ENCODE measurements at places on chromosomes 3 and 15. TPM values are rescaled to one million over a fixed set of nuclear protein-coding genes. Genes with fewer than 3 reads are reported as not detected.
A peak's percentile ranks its signal among the peaks of the same experiment; 100 is the strongest.

GRCh38 chr3:190517687-190518086 is 3.8 kb downstream of the IL1RAP start:
- no peak for DNase-seq

DNA sequence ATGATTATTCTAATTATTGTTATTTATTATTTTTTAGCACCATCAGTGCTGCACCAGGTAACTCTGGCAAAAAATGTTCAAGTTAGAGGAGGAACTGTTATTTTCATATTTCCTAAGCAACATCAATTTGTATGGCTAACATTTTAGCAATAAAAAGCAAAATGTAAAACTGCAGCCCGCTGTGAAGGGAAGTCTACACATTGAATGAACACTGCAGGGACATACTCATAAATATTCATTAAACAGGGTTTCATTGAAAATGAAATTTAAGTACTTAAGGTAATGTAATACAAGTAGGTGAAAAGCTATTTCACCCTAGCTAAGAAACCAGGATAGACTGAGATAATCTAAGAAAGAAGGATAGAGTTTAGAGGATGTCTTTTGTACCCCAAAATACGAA is 532.7 kb downstream of the NLGN1 start:
- DNase-seq = no peak

ACKR4 gene
- polyA plus RNA-seq = 0.76 TPM

GRCh38 chr3:130760922-130761321 is 14.3 kb upstream of the PIK3R4 start:
- DNase-seq = no peak

DNA sequence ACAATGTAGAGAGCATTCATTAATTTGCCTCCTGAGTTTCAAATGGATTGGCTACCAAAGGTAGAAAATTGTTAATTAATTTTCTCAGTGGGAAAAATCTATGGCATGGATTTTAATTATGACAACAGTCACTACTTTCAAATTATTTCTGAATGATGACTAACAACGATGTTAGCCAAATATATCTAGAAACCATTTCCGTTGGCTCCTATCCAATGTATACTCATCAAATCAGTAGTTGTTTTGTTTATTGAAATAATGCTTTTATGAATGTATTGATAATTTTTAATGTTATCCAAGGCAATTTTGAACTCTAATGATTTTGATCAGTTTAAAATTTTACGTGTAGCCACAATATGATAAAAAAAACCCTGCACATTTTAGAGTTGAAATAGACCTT is 333.4 kb downstream of the NAALADL2 start:
- no peak for DNase-seq

DNA sequence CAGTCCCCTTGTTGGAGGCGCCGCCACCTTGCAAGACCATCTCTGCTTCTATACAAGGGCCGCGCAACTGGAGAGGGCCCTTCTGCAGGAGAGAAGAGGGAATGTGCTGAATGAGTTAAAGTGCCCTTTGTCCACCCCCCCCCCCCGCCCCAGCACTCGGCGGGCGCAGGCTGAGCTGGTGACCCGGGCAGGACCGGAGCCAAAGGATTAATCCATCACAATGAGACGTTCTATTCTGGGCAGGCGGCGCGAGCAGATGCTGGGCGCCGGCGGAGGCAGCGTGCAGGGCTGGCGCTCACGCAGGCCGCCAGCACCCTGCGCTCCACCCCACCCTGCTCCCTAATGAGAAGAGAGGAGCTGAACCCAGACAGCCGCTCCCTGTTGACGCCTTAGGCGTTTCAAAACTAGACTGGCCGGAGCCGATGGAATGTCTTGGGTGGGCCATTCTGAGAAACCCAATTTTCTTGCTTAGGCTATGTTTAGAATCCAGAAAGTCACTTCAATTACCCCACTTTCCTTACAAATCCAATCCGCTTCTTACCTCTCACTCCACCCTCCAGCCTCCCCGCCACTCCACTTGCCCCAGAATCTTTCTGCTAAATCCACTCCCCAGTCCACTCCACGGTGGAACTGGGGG is 32.9 kb downstream of the GJD2 start:
- DNase-seq = peak; percentile 34

- DNase-seq = no peak
Observed at GRCh38 chr3:49656541-49657112, 17.5 kb upstream of the APEH start.

CHL1 gene
- 2.6 TPM for polyA plus RNA-seq

AHSG gene
- 0.45 TPM for polyA plus RNA-seq

GRCh38 chr3:147215660-147216059 is 190.7 kb downstream of the ZIC4 start:
- DNase-seq = no peak

SETD5 gene
- 111 TPM for polyA plus RNA-seq

AADAC gene
- 0.45 TPM for polyA plus RNA-seq

KLHL40 gene
- 206 TPM for polyA plus RNA-seq

- DNase-seq = peak; percentile 6
Observed at GRCh38 chr3:117629505-117629904, 919.9 kb downstream of the TUSC7 start.

DNA sequence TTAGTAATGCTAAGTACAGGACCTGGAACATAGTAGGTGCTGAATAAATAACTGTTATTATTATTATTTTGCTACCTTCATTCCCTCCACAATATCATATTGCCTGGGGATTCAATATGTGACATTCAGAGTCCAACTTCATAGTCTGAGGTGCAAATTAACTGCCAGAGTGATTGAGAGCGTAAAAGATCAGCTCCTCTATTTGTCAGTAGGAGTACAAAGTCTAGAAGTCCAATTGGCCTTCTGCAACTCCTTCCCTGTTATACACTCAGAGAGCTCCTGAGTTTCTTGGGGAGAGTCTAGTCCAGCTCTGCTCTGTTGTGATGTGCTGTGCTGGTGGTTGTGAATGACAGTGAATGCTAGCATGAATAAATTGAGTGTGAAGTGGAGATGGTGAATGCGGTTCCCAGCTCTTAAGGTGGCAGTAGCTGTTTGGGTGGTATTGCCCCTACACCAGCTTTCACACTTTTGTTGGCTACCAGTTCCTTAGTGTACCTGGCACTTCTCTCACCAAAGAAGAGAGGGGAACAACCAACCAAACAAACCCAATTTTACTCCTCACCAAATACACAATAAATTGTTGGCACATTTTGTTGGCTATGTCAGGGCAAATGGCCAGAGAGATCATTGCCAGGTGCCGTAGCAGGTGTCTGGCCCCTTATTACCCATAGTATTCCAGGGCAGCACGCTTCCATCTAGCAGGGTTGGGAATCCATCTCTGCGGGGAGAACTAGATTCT is 270.1 kb upstream of the TBL1XR1 start:
- no peak for DNase-seq

MYLK gene
- polyA plus RNA-seq = 23.9 TPM

ACY1 gene
- 19.3 TPM for polyA plus RNA-seq

STRIT1 gene
- polyA plus RNA-seq = 24.2 TPM

DNA sequence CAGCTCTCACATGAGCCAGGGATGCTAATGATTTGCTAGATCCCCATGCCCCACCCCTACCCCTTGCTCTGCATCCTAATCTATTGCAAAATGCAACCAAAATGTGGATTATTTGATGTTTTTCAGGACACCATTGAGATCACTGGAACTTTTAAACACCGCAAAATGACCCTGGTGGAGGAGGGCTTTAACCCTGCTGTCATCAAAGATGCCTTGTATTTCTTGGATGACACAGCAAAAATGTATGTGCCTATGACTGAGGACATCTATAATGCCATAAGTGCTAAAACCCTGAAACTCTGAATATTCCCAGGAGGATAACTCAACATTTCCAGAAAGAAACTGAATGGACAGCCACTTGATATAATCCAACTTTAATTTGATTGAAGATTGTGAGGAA is 29.7 kb downstream of the HDC start:
- DNase-seq = no peak

DNA sequence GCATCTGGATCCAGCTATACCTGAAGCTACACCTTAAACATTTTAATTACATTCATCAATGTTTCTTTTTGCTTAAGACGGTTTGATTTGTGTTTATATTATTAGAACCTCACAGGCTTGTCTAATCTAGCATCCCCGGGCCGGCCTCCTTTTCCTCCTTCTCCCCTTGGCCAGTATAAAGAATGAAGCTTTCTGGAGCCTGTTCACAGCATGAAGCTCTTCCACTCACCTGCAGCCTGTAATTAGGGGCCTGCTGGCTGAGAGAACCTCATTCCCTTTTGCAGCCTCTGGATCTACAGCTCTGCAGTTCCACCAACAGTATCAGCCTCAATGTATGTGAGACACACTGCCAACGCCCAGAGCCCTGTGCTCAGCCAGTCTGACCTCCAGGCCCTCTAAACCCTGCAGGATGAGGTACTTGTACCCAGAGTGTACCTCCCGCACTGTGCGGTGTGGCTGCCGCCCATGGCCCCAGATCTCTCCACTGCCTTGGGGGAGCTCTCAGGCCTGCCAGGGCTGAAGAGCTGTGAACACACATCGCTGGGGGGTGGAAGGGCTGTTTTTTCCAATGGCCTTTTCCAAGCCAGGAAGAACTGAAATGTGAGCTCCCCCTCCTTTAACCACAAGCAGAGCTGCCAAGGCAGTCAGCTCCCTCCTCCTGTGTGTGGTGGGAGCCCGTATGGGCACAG is 114.7 kb upstream of the ALDH1A3 start:
- peak; percentile 78 for DNase-seq

DNA sequence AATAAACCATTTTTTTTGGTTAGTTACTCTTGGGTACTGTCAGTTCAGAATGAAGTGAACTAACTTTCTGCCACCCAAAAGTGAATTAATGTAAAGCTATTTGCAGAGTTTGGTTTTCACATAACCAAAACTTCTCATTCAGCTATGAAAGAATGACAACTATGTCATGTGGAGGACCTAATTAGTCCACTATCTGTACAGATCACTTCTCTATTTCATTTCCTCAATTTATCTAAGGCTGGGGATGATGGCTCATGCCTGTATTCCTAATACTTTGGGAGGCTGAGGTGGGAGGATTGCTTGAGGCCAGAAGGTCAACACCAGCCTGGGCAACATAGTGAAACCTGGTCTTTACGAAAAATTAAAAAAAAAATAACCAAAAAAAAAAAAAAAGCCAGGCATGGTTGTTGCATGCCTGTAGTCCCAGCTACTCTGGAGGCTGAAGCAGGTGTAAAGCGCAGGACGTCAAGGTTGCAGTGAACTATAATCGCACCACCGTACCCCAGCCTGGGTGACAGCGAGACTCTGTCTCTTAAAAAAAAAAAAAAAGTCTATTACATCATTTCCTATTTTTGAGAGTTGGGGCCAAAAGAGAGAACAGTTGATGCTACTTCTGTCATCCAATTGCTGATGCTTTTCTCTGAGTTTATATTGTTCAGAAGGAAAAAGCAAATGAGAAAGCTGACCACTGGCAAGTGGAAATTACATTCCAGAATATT is 8.7 kb downstream of the HYPK start:
- no peak for DNase-seq

- no peak for DNase-seq
Observed at GRCh38 chr3:129961141-129961541, 13.4 kb upstream of the TRH start.

GREM1 gene
- polyA plus RNA-seq = 3.3 TPM

ADAMTS9 gene
- 66.9 TPM for polyA plus RNA-seq

SLC2A2 gene
- not detected for polyA plus RNA-seq

GRCh38 chr3:6287088-6287875 is 573.6 kb upstream of the GRM7 start:
- DNase-seq = peak; percentile 59

DNA sequence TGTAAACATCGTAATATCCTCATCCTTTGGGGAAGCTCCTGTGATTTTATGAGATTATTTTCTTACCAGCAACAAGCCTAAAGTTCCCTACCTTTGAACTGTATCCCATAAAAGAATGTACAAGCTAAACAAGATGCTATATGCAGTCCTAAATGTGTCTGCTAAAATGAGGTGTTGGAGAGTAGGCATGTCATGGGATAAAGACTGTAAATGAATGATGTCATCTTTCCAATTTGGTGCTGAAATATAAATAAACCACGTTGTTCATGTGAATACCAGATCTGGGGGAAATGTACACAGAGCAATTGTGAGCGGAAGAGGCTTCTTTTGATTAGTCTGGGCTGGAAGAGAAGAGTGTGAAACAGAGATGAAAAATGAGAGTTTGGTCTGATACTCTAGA is 214.9 kb upstream of the WNT5A start:
- no peak for DNase-seq

DNA sequence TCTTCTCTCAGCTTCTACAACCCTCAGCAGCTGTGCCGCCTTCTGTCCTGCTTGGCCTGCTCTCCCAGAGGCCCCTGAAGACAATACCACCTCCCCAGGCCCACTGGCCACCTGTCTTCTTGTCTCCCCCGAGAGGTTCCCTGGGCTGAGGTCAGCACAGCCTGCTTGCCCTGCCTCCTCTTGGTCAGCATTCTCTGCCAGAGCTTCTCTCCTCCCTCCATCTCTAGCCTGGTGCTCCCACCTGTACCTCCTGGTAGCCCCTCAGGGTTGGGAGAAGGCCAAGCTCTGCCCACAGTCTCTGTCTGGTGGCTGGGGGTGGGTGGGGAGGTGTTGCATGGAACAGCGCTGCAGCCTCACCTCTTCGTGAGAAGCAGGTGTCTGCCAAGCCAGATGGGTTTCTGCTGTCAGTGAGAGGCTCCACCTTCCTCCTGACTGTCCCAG is 5.6 kb upstream of the ISLR start:
- no peak for DNase-seq

C3orf18 gene
- 23.5 TPM for polyA plus RNA-seq

GRCh38 chr3:32412887-32413286 is 21.2 kb downstream of the CMTM7 start:
- no peak for DNase-seq

DNA sequence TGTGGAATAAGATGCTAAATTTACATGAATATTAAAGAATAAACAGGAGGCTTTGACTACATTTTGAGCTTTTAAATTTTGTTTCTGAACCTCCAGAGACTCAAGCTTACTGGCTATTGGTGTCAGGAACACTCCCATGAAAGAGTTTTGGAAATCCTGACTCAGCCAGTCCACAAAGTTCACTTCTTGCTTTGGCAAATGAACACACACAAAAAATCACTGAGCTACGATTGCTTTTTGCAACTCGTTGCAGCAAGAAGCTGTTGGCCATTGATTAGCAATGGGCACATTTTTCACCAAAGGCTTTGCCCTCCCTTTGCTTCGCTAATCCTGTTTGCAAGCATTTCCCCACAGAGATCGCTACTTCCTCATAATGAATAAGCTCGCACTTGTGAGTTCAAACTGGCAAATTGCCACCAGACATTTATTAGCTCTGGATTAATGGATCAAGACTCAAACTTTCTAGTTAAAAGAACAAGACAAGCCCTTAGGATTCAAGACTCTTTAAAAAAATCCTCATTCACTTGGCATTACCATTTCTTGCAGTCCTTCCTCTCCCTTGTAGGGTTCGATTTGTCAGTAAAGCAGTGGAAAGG is 343.2 kb upstream of the ONECUT1 start:
- DNase-seq = no peak

- no peak for DNase-seq
Observed at GRCh38 chr15:71252044-71252739, 136.9 kb downstream of the THSD4 start.
